K562 (cell line): ENCODE measurements at places on chromosomes 16 and 17. TPM values are rescaled to one million over a fixed set of nuclear protein-coding genes. Genes with fewer than 3 reads are reported as not detected.

GRCh38 chr17:6085812-6086211 is 15.6 kb downstream of the WSCD1 start:
- DNase-seq: peak; percentile 37

- no peak for DNase-seq
These were observed 7.1 kb upstream of the RHBDL3 start for GRCh38 chr17:32258383-32259140.

DNA sequence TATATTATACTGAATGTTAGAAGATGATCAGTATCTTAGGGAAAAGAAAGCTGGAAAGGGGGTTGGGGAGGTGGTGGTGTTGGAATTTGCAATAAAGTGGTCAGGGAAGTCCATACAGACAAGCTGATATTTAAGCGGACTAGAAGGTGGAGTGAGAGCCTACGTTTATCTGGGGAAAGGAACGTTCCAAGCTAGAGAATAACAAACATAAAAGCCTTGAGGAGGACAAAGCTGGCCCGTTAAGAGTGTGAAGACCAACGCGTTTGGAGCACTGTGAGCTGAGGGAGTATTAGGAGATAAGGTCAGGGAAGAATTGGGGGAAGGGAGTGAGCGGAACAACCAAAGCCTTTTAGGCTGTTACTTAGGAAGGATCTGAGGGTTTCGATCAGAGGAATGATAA is 1.4 kb downstream of the DDX42 start:
- DNase-seq: peak; percentile 70

GRCh38 chr17:6346156-6346786 is 88.7 kb downstream of the AIPL1 start:
- no peak for DNase-seq

Gene MYLK3
- 10.1 and 10.7 TPM in 2 replicates for total RNA-seq

Gene KRT14
- not detected in 2 replicates for total RNA-seq

Gene ASGR1
- total RNA-seq: 0.58 and 0.78 TPM in 2 replicates
